Pons (tissue), 1 donor: ENCODE measurements at places on chromosomes 6 and 20.

GRCh38 chr6:84809455-84809854 is 45.1 kb upstream of the TBX18 start:
- no peak for DNase-seq

DNA sequence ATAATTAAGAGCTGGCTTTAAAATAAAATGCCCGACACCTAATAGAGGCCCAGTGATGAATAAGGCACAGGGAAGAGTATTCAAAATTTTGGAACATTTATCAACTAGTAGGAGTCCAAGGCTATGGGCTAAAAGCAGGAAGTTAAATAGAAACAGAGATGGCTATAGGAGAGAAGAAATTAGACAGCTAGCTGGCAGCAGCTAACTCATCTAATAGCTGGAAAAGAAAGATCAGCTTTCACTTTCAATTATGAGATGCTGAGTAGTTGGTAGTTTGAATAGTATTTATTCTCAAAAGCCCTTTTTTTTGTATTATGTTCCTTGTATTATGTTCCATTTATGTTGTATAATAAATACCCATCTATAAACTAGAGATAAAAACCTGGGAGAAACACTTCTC is 215.7 kb downstream of the SLC35F1 start:
- no peak for DNase-seq

DNA sequence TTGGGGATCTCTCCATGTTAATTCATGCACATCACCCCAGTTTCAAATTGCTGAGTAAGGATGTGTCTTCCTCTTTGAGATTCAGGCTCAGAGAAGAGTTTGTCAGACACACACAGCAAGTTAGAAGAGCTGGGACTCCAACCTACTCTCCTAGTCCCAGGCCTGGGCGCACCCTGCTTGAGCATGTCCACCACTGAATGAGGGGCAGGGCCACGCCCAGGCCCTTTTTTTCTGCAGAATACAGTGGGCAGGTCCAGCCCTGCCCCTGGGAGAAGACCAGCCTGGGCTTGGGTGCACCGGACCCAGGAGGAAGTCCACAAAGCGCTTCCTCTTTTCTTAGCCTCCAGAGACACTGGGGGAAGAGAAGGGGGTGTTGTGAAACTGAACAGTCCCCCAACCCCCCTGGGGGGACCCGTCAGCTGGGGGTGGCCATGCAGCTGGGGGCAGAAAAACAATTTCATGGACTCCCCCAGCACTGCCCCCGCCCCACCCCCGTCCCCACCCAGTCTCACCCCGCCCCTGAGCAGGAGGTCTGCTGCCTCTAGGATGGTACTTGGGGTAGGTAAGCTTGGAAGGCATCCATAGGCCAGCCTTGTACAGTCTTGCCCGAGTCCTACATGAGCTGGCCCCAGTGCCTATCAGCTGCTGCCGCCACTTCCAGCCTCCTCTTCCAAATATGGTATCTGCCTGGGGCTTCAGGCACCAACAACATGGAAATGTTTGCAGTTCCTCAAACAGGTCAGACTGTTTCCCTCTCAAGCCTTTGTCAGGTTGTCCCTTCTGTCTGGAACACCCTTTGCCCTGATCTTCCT is 11.7 kb upstream of the HCK start:
- peak; percentile 66 for DNase-seq

DNA sequence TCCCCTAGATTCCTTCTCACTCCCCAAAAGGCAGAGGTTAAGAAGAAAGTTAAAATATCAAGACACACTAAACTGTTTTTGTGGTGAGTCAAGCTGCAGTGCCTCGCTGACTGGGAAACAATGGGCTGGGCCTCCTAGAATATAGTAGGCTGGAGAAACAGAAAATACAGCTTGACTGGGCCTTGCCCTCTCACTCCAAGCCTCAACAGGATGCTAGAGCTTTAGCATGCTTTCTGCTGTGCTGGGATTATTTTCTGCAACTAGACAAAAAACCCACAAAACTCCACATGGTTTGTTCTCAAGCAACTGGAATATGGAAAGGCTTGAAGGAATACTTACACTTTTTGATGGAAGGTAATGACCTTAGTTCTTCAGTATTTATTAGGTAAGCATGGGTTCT is 27.9 kb downstream of the FOXO3 start:
- DNase-seq, result peak; percentile 66

DNA sequence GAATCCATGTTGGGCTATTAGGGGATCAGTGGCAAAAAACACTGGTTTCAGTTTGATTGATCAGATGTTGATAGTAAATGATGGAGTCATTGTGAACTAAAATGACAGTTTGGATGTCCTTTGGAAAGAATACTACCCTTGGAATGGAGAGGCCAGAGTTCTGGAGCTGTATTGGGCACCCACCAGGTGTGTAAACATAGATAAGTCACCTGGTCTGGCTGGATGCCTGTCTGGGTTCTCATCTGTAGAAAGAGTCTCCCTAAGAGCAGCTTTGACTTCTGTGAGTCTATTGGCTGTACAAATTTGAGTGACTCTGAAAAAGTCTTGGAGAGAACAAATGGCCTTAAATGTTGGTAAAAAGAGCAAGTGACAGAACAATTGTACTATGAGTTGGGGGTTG is 115.0 kb downstream of the SCP2D1 start:
- no peak for DNase-seq

DNA sequence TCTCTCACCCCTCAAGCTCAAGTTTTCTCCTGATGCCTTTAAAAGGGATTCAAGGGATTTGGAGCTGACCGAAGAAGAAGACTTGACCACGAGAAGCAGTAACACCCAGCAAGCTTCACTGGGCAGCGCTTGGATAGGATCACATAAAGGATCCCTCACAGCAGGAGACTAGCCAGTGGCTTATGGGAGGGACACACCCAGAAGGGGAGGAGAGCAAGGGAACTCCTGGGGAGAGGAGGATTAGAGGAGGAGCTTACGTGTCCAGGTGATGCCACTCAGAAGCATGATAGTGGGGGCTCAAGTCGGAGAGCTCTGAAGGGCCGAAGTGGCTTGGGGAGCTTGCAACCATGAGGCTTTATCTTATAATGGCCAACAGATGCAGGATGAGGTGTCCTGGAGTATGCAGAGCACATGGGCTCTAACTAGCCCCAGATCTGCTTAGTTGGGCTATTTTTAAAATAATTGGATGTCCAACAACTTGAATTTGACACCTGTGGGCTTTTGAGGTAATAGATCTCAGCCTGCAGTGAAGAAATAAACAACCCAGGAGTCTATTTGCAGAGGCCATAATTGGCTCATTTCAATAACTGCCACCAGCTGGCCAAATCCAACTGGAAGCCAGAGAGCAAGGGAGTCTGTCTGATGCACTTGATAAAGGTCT is 137.9 kb upstream of the EXOC2 start:
- DNase-seq, result no peak

GRCh38 chr6:89281779-89282246 is 33.3 kb downstream of the GABRR2 start:
- DNase-seq, result no peak

DNA sequence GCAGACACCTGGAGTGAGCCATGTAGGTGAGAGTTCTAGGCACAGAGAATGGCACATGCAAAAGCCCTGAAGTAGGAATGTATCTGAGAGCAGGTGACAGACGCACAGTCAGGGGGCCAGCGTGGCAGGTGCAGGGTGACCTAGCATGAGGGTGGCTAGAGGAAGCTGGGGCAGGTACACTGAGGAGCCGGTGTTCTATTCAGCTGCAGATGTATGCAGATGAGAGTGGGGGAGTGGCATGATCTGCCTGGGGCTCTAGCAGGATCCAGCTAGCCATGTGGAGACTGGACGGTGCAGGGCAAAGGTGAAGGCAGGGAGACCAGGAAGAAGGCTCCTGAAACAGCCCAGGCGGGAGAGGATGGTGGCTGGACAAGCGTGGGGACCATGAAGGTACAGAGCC is 10.7 kb downstream of the PEDS1 start:
- DNase-seq, result no peak

DNA sequence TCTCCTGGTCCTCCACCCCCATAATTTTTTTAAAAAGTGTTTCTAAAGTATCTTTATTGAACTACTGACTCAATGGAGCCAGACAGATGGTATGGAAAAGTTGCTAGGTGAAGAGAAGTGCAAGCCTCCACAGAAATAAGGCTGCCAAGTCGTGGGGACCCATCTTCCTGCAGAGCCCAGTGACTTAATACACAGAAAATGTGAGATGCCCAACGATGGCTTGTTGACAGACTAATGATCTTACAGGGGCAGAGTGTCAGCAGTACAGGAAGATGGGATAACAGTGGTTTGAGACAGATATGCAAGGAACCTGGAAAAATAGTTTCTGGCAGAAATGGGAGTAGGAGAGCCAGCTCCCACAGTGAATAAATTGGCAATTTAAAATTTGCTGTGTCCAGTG is 43.3 kb downstream of the FYN start:
- no peak for DNase-seq

DNA sequence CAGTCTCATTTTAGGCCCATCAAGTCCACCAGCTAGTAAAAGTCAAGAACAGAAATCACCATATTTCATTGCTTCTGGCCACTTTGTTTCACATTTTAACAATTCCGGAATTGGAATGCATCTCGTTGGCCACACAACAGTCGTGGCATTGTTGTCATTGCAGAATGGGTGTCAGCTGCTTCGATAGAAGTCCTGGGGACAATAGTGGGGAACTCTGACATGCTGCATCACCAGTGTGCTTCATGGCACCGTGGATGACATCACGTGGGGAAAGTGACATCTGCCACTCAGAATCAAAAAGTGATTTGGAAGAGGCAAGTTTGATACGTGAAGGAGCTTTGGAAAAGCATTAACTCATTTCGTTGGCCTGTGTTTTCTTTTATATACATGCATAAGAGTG is 43.8 kb upstream of the XRN2 start:
- peak; percentile 90 for DNase-seq

DNA sequence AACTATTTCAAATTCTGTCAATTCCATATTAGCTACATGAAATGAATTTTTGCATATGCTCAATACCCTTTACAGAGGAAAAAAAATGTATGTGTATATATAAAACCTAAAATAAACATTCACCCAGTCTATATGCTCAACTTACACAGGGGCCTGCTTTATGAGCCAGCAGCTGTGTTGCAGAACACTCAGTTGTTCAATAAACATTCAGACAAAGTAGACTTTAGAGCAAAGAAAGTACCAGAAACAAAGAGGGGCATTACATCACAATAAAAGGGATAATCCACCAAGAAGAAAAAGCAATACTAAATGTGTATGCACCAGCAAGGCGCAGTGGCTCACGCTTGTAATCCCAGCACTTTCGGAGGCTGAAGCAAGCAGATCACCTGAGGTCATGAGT is 9.5 kb downstream of the COQ3 start:
- DNase-seq, result no peak
